Hypothalamus (tissue), 51 donors: ENCODE measurements at places on chromosomes 2 and 18.

DNA sequence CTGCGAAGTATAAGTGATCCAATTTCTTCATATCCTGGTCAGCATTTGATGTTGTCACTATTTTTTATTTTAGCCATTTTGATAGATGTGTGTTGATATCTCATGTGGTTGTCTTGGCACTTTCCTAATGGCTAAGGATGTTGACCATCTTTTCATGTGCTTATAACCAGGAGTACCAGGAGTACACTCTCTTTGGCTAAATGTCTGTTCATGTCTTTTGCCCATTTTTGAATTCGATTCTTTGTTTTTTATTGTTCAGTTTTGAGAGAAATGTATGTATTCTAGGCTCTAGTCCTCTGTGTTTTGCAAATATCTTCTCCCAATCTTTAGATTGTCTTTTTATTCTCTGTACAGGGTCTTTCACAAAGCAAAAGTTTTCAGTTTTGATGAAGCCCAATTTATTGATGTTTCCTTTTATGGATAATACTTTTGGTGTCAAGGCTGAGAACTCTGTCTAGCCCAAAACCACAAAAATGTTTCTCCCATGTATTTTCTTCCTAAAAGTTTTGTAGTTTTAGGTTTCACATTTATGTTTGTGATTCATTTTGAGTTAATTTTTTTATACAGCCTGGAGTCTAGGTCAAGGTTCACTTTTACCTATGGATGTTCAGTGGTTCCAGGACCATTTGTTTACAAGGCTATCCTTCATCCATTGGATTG is 65.4 kb downstream of the SDC1 start:
- DNase-seq = no peak

- no peak for DNase-seq
Measured at GRCh38 chr2:141523199-141523598, 607.6 kb downstream of the LRP1B start.

DNA sequence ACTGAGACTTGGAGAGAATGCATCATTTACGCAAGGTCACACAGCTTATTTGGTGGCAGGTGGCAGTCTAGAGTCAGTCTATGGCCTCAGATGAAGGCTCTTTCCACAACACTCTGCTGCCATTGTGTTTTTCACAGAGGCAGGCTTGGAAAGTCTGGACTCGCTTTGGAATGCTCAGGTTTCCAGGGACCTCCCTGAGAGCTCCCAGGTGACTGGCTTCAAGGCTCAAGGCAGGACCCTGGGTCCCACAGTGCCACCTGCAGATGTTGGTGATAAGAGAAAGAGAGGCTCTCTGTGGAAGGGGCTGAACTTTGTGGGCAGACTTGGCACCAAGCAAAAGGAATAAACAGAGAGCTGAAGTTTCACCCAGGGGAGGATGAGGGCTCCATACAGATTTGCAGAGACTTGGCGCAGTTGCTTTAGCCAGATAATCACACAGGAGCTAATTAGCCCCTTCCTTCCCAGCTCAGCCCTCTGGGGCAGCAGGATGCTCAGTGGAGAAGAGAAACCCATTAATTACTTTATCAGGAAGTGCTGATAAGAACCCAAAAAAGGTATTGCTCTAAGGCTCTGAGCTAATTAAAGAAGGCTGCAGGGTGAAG is 103.5 kb downstream of the LBH start:
- DNase-seq = no peak

GRCh38 chr2:52881606-52882005 is 886.0 kb upstream of the CHAC2 start:
- no peak for DNase-seq

DNA sequence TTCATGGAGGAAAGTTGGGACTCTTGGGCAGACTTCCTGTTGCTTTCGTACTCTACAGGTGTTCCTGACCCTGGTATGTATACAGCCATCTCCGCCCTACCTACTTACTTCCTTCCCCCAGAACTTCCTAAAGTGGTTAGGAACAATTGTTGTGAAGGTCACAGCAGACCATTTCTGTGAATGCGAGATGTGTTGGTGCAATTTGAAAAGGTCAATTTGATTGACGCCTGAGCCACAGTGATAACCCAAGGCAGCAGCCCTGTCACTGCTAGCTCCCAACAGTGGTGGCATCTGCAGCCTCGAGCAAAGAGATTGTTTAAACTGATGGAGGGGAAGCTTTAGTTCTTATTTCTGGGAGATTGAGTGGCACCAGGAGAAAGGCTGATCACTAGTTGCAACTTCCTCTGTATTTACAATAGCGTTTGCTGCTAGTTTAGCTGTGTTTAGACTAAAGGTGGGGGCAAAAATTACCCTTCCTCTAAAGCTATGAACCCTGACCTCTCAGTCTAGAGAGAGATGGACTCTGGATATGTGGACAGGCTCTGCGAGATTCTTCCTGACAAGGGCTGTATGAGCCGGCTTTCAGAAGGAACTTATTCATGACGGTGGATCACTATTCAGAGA is 78.3 kb upstream of the MAP4K3 start:
- DNase-seq = no peak

DNA sequence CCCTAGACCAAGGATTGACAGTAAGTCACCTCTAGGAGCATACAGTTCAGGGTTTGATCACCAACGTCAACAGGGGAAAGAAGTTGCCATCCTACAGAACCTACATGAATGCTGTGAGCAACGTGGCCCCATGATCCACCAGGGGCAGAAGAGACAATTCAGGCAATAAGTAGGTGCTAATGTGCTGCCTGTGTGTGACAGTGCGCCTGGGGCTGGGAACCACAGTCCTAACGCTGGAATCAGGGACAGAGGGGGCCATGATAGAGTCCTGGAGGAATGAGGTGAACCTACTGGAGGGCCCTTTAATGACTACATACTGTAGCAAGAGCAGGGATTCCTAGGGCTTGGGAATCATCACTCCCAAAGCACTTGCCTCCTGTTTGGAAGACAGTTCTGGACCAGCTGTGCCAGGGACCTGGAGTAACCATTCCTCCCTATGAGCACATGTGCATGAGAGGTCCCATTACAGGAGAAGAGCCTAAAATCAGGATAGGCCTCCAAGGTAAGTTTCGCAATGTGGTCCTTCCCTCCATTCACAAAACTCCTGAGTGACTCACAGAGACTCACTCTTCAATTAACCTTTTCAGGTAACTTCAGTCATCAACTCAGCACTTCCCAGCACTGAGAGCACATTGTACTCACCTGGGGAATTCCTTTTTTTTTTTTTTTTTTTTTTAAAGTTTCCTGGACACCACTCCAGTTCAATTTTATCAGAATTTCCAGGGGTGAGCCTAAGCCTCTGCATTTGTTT is 214.0 kb downstream of the TMEM163 start:
- no peak for DNase-seq

GRCh38 chr2:206423147-206423546 is 20.2 kb upstream of the ADAM23 start:
- DNase-seq = no peak

GRCh38 chr2:235287375-235287733 is 206.5 kb upstream of the AGAP1 start:
- peak; percentile 41 for DNase-seq
